ENCODE measurements at places on chromosomes 4 and X.
A peak's percentile ranks its signal among the peaks of the same experiment; 100 is the strongest.

GRCh38 chr4:34046580-34046979 lies 2197.7 kb downstream of the ARAP2 start:
- no peak for DNase-seq

DNA sequence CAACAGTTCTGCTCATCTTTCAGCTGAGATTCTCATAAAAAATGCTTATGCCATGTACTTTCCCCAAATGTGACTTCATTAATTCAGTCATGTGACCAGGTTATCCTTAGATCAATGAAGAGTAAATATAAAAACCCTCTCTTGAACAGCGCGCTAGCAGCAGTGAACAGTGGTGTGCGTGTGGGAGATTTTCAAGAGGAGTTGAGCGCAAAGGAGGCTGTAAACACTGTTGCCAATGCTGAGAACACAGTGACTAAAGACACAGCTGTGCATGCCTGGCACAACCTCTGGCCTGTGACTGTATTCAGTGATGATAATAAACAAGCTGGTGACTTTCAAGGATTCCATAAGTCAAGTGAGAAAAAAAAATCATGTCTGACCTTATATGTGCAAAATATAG lies 25.1 kb downstream of the MSX1 start:
- DNase-seq: no peak

DNA sequence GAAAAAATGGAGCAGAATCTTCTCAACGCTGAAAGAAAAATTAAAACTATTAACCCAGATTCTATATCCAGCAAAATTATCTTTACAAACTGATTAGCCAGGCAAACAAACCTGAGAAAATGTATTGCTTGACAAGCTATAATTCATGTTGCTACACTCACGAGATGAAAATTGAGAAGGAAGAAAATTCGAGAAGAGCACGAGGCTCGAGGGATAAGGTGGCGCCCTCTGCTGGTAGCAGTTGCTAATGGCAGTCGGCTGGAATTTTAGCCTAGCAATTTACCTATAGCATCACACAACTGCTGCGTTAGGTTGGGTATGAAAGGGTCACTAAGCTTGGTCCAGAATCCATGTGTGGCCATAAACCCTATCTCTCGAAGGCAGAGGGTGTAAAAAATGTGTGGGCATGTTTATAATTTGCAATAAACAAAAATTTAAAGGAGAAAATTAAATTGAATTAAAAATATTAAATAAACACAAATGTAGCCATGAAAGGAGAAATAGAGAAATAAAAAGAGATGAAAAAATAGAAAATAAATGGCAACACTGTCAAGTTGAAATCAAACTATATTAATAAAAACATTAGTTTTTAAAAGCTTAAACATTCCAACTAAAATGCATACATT lies 126.6 kb downstream of the PPP4R3C start:
- DNase-seq: peak; percentile 49

DNA sequence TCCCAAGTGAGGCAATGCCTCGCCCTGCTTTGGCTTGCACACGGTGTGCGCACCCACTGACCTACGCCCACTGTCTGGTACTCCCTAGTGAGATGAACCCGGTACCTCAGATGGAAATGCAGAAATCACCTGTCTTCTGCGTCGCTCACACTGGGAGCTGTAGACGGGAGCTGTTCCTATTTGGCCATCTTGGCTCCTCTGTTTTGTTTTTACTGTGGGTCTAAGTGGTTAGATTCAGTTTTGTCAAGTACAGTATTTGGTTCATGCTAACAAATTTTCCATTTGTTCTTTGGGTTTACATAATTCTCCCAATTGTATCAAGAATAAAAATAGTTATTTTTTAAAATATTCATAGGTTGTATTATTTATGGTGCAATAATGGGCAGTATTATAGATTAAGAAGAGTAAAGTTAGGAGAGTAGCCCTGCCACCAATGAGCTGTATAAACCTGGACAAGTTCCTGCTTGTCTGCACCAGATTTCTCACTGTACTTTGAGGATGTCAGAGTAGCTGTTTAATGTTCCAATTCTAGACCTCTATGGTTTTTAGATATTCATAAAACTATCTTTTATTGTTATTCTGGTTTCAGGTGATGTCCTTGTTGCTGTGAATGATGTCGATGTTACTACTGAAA lies 23.4 kb downstream of the INTU start:
- DNase-seq: no peak

GRCh38 chr4:39873823-39874222 lies 103.9 kb downstream of the PDS5A start:
- DNase-seq: no peak

DNA sequence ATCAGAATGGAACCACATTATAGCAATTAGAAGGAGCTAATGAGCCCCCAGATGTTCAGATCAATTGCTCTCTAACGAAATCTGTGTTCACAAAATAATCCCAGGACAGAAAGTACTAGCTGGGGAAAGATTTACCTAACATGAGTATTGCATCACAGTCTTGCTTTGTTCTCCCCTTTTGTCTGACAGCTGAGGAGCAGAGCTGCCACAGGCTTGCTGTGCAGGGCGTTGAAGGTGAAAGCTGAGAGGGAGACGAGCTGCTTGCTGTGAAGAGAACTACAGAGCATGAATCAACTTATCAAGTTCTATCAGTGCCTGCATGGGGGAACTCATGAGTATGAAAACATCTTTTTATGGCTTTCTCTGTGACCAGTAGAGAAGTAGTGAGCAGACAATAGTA lies 441.2 kb downstream of the CENPC start:
- DNase-seq: no peak

DNA sequence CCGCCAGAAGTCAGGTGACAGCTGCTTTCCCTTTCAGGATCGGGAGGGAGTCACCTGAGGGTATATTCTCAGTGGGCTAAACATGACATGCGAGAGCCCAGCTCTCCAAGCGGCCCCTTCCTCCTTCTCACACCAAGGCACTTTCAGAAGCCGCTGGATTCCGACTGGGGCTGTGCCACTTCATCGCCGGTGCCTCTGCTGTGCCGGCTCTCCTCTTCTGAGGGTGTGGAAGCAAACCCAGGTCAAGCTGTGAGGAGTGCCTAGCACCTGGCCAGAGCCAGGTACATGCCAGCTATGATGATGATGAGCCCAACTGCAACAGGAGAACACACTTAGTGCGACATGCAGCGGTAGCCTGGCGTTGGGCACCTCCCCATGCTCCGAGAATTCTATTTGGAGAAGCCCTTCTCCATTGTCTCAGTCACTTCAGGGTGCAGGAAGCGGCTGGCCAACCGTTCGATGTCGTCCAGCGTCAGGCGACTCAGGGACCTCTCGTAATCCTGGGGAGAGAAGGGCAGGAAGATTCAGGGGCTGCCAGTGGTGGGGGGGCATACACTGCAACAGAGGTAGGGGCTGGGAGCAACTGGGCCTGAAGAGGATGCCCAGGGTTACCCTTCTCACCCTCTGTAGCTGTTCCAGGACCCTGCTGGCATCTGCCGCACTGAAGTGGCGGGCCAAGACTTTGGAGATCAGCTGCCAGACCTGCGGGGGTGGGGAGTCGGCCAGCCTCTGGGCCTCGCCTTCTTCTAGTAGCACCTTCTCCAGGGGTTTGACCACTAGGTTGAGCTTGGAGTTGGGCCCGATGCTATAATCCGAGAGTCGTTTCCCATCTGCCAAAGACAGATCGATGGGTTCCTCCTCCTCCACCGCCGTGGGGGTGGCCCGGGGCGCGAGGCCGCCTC lies 1.0 kb downstream of the UBL4A start:
- DNase-seq: no peak

DNA sequence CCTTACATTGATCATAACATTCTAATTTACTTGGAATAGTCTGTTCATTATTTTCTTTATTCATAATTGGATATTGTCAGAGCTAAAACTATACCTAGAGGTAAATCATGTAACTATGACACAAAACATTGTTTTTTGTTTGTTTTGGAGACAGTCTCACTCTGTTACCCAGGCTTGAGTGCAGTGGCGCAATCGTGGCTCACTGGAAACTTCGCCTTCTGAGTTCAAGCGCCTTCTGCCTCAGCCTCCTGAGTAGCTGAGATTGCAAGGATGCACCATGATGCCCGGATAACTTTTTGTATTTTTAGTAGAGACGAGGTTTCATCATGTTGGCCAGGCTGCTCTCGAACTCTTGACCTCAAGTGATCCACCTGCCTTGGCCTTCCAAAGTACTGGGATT lies 265.2 kb downstream of the FBXO8 start:
- no peak for DNase-seq

GRCh38 chr4:184263910-184264732 lies 46.4 kb upstream of the ENPP6 start:
- peak; percentile 93 for DNase-seq

GRCh38 chrX:69237236-69237635 lies 72.0 kb upstream of the PJA1 start:
- no peak for DNase-seq

GRCh38 chr4:85929961-85930665 lies 429.7 kb downstream of the MAPK10 start:
- DNase-seq: peak; percentile 63

GRCh38 chr4:125316791-125317524 lies 2.2 kb downstream of the FAT4 start:
- peak; percentile 65 for DNase-seq

DNA sequence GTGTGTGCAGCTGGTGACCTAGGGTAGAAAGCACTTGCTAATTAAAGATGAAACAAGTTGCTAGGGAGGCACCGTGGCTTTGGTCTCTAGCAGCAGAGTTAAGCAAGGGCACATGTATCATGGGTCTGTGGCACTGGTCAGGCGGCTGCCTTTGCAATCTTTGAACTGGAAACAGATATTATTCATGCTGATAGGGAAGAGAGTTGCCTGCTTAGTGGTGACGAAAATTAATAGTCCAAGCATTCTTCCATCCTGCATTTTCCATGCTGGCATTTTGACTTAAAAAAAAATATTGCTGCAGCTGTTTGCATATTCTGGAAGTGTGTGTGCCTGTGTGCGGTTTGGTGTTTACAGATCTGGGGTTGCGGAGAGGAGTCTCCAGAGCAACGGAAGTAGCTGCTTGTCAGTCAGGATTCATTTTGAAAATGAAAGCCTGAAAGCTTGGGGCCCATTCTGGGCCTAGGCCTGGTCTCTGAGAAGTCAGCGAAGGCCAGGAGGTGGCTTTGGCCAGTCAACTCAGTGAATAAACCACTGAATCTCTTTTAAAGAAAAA lies 2.3 kb upstream of the SOWAHD start:
- DNase-seq: no peak

GRCh38 chrX:30748342-30748960 lies 95.2 kb downstream of the GK start:
- no peak for DNase-seq

DNA sequence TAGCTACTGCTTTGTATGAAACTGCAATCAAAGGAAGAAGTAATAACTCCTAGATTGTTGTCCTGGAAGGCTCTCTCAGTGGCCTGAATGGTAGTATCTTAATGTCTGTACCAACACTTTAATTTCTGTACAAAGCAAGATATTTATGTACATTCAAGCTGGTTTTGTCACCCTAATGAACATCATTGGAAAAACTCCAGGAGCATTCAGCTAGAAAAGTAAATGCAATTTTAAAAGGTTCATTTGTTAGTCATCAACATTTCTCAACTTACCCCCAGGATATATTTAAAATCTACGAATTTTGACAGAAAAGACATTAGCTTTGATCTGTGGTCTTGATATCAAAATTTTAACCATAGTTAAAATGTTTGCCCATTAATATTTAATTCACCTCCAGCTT lies 80.0 kb upstream of the FGF13 start:
- DNase-seq: no peak

- DNase-seq: peak; percentile 61
Measured at GRCh38 chrX:74924449-74925224, 615 bp downstream of the NEXMIF start.

DNA sequence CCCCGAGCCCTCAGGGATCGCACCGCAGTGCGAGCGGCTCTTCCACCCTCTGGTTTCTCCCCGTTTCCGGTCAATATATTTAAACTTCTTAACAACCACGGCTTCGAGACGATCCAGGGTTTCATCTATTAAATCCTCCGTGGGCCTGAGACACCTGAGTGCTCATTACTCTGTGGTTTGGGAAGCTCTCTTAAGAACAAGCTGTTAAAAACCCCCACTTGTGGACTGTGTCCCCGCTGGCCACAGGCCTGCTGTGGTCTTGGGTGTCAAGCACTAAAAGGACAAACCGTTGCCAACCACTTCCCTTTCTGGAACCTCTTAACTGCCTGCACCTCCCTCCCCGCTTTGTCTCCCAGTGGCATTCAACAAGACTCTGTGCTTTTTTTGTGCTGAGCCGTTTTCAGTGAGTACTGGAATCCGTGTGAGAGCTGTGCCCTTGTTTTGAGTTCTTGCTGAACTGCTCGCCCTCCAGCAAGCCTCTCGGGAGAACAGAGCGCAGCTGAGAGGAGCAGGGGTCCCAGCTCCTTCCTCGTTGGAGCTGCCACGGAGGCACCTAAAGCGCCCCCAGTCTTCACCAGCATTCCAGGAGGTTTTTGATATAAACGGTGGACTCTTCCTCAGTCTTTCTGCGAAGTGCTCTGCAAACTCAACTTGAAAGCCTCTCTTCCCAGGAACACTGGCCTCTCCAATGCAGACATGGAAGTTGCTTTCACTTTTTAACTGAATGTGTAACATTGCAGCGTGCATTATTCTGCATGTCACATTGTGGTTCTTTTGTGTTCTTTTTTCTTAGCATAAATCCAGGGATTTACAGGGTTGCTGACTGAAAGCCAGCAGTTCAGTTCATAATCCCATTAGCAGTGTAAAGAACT lies 691 bp upstream of the IGFBP7 start:
- DNase-seq: peak; percentile 70

- no peak for DNase-seq
Measured at GRCh38 chr4:43331226-43332051, 438.9 kb downstream of the GRXCR1 start.

DNA sequence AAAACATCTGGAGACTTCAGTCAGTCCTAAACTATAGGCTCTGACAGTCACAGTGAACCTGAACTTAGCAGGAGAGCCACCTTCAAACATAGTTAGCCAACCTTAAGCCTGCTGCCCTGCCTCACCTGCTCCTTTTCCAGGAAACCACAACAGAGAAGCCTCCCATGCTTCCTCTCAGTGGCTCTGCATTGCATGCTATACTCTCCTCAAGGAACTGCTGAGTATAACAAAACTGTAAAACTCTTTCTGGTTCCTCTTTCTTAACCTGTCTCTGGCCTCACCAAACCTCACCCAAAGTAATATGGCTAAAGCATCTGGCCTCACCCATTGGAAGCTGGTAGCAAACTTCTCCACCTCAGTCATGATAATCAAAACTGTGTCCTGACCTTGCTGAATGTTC lies 122.1 kb downstream of the ANKRD50 start:
- no peak for DNase-seq

DNA sequence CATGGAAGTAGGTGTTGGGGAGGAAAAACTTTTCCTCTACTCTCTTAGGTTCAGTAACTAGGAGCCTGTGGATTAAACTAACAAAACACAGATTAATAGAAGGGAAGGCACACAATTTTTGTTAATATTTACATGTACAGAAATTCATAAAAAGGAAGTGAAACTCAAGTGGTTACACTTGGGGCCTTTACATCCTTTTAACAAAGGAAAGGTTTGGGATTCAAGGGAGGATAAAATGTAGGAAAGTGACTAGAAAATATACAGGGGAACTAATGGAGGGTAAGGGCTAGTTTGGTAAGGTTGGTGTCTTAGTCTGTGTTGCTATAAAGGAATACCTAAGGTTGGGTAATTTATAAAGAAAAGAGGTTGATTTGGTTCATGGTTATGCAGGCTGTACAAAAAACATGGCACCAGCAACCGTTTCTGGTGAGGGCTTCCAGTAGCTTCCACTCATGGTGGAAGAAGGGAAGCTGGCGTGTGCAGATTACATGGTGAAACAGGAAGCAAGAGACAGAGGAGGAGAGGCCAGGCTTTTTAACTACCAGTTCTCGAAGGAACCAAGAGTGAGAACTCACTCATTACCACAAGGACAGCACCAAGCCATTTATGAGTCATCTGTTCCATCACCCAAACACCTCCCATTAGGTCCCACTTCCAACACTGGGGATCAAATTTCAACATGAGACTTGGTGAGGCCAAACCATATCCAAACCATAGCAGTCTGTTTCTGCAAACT lies 124.4 kb downstream of the CHRDL1 start:
- no peak for DNase-seq
